Activated CD4-positive, alpha-beta T cell treated with anti-CD3 and anti-CD28 coated beads, Interleukin-2, amount 50 U/mL, for 1 hour (primary cell): ENCODE measurements at places on chromosomes 12 and 14.

DNA sequence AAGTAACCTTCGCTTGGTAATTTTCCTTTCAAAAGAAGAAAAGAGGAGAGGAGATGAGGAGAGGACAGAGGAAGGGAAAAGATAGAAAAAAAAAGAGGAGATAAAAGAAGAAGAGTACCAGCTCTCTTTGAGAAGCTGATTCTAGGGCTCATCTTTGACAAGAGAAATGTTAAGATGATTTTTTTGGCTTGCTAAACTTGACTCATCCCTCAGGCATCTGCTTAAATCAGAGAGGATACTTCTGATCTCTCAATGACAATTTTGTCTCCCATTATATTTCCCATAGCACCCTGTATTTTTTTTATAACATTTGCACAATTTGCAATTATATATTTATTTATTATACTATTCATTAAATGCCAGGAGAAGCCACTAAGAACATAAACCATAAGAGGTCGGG is 17.1 kb downstream of the SYT1 start:
- DNase-seq, result no peak

DNA sequence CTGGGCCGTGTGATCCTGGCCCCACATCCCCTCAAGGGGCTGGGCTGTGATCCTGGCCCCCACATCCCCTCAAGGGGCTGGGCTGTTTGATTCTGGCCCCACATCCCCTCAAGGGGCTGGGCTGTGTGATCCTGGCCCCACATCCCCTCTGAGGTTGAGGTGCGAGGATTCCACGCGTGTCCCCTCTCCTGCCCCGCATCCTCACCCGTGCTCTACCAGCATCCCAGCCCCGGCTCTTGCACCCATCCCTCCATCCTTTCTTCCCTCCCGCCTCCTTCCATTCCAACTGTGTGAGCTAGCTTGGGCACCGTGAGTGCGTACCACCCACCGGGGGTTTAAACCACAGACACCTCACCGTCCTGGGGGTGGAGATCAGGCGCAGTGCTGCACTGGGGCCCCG is 31.1 kb upstream of the TMEM179 start:
- no peak for DNase-seq

- no peak for DNase-seq
These were observed 279.9 kb upstream of the RGS6 start for GRCh38 chr14:71652368-71652767.

- DNase-seq, result no peak
These were observed 170.1 kb downstream of the ADGRD1 start for GRCh38 chr12:131123817-131124216.

DNA sequence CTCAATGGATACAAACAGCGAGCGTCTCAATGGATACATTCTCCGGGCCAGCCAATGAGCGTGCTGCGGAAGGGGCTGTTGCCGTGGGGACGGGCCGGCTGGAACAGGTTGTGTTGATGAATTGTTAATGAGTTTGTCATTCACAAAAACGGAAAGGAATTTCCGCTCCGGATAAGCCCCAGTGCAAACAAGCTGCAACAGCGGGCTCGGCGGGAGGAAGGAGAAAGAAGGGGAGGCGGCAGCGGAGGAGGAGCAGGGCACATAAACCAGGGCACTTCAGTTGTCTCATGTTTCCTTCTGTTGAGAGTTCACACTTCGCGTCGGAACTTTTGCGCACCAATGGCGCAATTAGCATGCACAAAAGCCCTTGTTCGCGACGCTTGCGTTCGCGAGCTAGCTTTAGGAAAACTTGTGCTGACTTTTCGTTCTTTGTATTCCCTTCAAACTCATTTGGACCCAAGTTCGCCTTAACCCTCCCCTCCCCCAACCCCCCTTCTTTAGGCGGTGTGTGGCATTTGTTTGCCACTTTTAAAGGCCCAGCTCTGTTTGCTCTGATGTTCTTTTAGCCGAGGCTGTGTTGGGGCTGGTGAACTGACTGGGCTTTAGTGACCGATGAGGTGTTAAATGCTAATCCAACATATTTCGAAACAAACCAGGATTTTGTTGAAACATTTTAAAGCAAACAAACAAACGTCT is at the start of gene DUSP6:
Gene DUSP6 (minus strand): TSS at position 10 of the 696 bp plus-strand sequence. CDS start 462 bp downstream, outside the sequence.
- peak; percentile 73 for DNase-seq
